ENCODE measurements at places on chromosomes 12 and 14.

- DNase-seq = no peak
Measured at GRCh38 chr12:132686825-132687210, 324 bp downstream of the POLE start.

- no peak for DNase-seq
Measured at GRCh38 chr14:69685218-69685616, 73.8 kb downstream of the SUSD6 start.

GRCh38 chr12:30820406-30820946, 65.7 kb upstream of the CAPRIN2 start:
- no peak for DNase-seq

DNA sequence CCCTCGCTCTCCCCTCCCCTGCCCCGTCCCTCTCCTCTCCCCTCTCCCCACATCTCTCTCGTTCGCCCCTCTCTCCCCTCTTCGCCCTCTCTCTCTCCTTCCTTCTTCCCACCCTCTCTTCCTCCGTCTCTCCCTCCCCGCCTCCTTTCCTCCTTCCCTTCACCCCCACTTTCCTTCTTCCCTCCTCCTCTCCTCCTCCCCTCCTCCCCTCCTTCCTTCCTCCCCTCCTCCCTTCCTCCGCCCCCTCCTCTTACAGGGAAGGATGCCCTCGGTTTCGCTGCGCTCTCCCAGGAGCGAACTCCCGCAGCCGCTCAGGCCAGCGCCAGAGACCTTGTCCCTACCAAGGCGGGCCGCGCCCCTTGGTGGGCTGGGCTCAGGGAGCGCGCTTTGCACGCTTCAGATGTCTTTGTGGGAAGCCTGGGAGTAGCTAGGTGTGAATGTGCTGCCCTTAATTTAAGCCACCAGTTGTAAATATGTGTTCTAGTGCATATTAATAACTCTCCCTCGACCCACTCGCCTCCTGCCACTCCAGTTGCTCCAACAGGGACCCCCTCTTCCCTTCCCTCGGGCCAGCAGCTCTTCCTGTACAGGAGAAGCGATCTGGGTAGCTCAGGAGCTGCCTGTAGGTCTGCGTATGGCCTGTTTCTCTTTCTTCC, 13.3 kb upstream of the MAP3K9 start:
- peak; percentile 13 for DNase-seq

- DNase-seq = no peak
Measured at GRCh38 chr14:75896341-75896740, 85.5 kb downstream of the TGFB3 start.

GRCh38 chr14:37046815-37047214, 125.6 kb downstream of the SLC25A21 start:
- no peak for DNase-seq

- peak; percentile 16 for DNase-seq
Measured at GRCh38 chr12:7130701-7131501, 730 bp downstream of the CLSTN3 start.

GRCh38 chr14:51552275-51552674, 99.4 kb upstream of the FRMD6 start:
- DNase-seq = peak; percentile 19

GRCh38 chr12:109872-110271, 43.3 kb downstream of the IQSEC3 start:
- DNase-seq = no peak

DNA sequence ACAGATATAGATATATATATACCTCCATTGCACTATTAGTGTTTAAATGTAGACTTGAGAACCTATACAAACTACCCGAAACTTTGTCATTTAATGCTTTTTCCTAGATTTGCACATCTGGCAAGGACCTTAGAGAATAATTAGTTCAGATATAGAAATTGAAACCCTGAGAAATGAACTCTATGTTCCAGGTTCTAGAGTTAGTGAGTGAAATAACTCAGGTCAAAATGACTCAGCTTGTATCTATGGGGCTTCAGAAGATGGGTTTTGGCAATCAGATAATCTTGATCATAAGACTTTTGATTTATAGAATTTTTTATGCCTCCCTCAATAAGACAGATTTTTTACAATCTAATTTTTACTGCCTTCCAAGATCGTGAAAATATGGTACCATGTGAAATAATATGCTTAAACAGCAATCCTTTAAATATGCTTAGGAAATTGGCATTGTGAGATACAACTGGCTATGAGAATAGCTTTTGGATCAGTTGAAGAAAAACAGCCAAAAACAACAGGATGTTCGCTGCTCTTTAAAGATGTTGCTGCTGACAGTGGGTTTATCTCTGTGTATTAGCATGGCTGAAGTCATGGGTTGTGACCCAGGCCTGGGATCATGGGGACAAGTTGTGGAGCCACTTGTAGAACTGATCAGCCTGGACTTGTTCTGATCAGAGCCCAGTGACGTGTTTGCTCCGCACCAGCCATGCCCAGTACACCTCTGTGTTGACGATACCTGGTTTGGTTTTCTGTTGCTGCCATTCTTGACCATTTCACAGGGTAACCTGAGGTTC, 63.6 kb downstream of the TTLL5 start:
- no peak for DNase-seq

DNA sequence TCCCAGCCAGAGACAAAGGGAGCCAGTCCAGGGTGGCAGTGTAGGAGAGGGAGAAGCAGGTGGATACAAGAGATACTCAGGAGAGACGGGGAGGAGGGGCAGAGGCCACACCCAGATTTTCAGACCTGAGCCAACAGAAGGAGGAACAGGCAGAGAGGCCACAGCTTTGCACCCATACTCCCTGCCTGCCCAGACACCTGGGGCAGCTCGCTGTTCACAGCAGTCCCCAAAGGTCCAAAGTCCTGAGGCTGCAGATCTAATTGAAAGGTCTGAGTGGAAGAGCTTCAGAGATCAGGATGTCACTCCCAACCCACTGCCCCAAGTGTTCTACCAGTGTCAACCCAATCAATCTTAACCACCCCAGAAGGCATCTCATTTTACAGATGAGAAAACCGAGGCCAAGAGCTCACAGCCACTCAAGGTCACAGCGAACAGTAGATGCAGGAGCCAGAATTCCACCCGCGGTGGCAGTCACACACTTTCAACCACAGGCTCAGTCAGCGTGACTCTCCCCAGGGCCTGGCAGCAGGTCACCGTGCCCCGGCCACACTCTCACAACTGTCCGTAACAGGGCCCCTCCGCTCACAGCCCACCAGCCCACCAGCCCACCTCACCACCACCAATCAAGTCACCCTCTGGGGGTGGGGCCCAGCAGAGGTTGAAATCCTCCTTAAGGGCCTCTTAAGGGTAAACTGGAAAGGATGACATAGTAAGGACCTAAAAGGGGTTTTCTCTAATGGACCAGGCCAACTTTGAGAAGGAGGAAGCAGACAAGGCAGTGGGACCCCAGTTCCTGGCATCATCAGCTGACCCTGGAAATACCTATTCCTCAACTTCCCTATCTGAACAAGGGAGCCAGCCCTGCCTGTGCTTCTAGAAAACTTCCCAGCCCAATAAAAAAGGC, 33.3 kb downstream of the ACTN1 start:
- DNase-seq = no peak

DNA sequence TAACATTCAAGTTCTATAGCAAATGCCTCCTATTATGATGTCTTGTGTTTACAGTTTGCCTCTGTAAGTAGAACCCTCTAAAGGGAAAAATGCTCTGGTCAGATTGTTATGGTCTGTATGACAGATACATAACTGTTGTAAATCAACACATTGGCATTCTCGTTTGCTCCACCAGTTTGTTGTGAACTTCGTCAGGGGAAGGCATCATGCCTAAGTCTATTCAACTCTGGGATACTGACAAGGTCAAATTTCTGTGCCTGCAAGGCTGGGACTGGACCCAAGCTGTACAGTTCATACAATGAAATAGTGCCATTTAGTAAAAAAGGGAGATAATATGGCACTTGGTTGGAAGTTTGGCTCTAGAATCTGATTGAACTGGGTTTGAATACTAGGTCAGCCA, 392.3 kb downstream of the RAD51B start:
- no peak for DNase-seq

DNA sequence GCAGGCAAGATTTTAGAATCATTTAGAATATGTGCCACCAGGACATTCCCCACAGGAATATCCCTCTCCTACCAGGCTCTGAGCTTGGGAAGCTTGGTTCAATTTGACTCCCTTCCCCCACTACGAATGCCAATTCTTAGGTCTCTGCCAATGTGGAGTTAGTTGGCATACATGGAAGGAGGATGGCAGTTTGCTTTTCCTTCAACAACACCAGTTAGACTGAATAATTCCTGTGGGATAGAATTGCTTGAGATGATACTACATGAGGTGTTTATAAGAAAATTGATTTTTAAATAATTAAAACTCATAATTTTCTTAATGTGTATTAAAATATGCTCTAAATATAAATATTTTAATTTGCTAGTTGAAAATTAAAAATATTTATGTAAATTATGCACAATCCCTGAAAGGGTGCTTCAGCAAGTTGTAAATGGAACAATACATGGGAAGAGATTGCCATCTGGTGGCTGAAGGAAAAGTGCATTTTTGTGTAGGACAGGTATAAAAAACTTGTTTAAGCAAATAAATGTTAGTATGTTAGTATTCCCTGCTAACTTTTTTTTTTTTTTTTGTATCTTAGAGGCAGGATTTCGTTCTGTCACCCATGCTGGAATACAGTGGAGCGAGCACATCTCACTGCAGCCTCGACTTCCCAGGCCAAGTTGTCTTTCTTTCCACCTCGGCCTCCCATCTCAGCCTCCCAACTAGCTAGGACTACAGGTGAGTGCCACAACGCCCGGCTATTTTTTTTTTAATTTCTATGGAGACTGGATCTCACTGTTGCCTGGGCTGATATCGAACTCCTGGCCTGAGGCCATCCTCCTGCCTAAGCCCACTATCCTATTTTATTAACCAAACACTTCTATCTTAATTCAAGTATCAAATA, 25.8 kb upstream of the STRAP start:
- DNase-seq = peak; percentile 80

GRCh38 chr14:52048641-52049204, 20.1 kb downstream of the NID2 start:
- DNase-seq = peak; percentile 31

- no peak for DNase-seq
Measured at GRCh38 chr14:33941718-33942117, 9.2 kb downstream of the EGLN3 start.

DNA sequence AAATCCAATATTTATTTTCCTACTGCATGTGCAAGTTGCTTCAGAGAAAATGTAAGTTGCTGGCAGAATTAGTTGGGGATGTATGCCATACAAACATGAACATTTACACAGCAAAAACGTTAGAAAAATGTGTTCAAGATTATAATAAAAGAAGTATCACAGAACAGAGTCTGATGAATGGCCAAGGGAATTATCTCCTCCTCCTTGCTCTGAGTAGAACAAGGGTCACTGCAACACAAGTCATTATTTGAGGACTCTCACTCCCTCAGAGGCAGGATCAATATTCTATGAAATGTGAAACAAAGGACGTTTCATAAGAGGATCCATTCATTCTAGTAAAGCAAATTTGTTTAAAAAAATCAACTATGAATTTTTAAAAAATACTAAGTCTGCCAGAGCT, 177.8 kb downstream of the PRKD1 start:
- DNase-seq = no peak

- no peak for DNase-seq
Measured at GRCh38 chr12:10623131-10623530, 9.7 kb upstream of the MAGOHB start.

DNA sequence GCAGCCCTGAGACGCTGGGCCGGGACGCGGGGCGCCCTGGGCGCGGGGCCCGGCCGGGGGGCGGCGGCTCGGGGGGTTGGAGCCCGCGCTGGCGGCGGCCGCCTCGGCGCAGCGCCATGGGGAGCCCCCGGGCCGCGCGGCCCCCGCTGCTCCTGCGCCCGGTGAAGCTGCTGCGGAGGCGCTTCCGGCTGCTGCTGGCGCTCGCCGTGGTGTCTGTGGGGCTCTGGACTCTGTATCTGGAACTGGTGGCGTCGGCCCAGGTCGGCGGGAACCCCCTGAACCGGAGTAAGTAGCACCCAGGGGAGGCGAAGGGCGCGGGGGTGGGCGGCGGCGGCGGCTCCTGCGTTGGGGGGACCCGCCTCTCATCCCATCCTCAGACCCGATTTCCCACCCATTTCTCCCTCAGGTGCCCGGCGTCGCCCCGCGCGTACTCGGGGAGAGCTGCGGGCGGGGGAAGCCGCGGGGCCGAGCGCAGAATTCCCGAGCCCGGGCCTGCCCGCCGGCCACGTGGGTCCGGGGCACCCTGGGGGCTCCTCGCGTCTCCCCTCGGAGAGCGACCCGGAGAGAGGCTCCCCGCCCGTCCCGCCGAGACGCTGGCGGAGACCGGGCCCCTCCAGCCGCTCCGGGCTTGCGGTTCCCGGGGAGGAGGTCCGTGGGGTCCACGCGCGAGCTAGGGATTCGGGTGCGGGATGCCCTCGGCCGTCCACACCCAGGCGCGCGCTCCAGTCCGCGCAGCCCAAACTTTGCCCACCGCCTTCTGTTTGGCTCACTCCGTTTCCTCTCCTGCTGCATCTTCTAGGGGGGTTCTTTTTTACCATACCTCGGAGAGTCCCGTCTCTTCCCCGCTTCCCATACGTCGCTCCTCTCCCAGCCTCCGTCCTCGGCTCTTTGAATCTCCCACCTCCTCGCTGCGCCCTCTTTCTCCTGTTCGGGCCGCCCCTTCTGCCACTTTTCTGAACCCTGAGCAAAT, 807 bp downstream of the B4GALNT3 start:
- DNase-seq = no peak

GRCh38 chr12:62215506-62215905, 44.7 kb upstream of the USP15 start:
- DNase-seq = no peak

DNA sequence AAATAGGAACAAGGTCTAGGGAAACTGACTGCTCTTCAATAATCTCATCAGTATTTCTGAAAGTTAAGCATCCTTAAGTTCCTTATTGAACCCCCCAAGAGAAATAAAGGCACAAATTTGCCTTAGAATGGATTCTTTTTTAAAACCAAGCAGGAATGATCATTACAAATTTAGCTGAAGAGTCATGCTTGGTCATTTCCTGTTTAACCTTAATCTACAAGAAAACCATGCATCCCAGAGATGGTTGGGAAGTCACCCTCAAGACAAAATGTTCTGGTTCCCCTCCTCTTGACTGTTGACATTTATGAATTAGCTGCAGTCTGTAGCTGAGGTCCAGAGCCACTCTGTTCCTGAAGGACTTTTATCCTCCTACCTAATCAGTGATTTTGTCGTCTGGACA, 291.8 kb upstream of the G2E3 start:
- no peak for DNase-seq

DNA sequence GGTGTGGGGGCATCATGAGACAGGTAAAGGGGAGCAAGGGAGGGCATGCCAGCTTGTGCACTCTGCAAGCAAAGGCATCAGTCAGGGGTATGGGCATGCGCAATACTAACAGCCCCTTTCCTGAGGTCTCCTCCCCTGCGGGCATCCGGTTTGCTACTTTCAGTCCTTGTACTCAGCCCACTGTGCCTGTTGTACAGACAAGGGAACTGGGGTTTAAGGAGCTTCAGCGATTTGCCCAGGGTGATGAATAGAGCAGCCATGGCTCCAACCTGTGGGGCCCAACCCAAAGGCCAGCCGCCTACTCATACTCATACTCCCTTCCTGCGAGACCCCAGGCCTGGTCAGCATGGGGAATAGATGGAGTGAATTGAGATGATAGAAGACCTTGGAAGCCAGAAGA, 66.7 kb downstream of the GALNT16 start:
- no peak for DNase-seq

GRCh38 chr14:93525696-93526451, 95.1 kb downstream of the UNC79 start:
- no peak for DNase-seq

GRCh38 chr12:49105504-49106084, 5.1 kb downstream of the LMBR1L start:
- no peak for DNase-seq

All from SK-MEL-5 (cell line).